NB4 (cell line): ENCODE measurements at places on chromosomes 6 and 20.

GRCh38 chr6:23454080-23454976, 671.7 kb upstream of the NRSN1 start:
- no peak for DNase-seq

GRCh38 chr6:34281702-34282334, 33.0 kb upstream of the SMIM29 start:
- DNase-seq = no peak

DNA sequence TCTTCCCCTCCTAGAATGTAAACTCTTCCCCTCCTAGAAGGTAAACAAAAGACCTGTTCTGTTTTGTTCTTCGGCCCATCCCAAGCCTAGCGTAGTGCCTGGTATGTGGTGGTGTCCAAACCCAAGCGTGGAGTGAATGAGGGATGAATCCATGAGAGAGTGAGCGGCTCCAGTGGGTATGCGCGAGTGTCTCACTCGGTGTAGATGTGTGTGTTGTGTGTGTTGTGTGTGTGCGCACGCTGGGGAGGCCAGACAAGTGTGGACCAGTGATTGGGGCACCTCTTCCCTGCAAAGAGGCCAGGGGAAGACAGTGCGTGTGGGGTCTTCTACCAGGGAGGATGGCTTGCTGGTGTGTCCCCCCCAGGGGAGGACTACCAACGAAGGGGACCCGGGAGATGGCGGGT, 392 bp upstream of the SLC2A10 start:
- DNase-seq = no peak

GRCh38 chr6:31470801-31471200, 27.1 kb upstream of the MICB start:
- DNase-seq = no peak

GRCh38 chr20:64152906-64153305, 11.3 kb upstream of the MYT1 start:
- DNase-seq = no peak

GRCh38 chr6:161353208-161353613, 79.3 kb upstream of the AGPAT4 start:
- DNase-seq = peak; percentile 33

DNA sequence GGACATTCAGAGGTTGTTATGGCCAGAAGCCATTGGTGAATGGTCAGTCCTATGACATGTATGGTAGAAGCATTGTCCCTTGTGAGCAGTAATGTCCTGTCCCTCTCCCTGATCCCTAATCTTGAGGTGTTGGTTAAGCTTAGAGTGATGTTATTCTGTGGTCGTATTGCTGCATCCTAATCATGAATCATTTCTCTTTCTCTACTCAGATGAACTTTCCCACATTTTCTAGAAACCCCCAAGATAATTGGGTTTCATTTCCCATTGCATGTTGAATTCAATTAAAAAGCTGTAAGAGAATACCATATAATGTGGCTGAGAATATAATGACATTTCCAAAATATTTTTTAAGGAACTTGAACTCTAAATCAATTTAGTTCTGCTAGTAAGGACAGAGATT, 175.1 kb downstream of the PLCB4 start:
- DNase-seq = no peak

- DNase-seq = no peak
These were observed 291.6 kb downstream of the SOX4 start for GRCh38 chr6:21885111-21885510.

GRCh38 chr6:91852252-91852651, 1265.4 kb upstream of the MAP3K7 start:
- DNase-seq = no peak

GRCh38 chr6:156009656-156010055, 554.0 kb upstream of the NOX3 start:
- no peak for DNase-seq

- peak; percentile 50 for DNase-seq
These were observed 324.9 kb upstream of the CITED2 start for GRCh38 chr6:139699335-139699734.

GRCh38 chr20:21529863-21530262, 16.0 kb upstream of the NKX2-2 start:
- no peak for DNase-seq
